ENCODE measurements at places on chromosomes 3 and 15. TPM values are rescaled to one million over a fixed set of nuclear protein-coding genes. Genes with fewer than 3 reads are reported as not detected.

KBTBD13 gene
- total RNA-seq, result not detected

B3GNT5 gene
- not detected for total RNA-seq

HYAL3 gene
- 8.6 TPM for total RNA-seq

MTHFS gene
- total RNA-seq, result 24.0 TPM

FBN1 gene
- 754 TPM for total RNA-seq

GABRR3 gene
- not detected for total RNA-seq

LIPH gene
- total RNA-seq, result 1.8 TPM

CMSS1 gene
- total RNA-seq, result 26.7 TPM

CD200 gene
- not detected for total RNA-seq

SIDT1 gene
- not detected for total RNA-seq

DCLK3 gene
- total RNA-seq, result not detected

MME gene
- total RNA-seq, result 35.4 TPM

GOLGA6L25 gene
- total RNA-seq, result not detected

GPR87 gene
- total RNA-seq, result not detected

HIGD2B gene
- not detected for total RNA-seq

C3orf20 gene
- not detected for total RNA-seq

ZNF385D gene
- total RNA-seq, result 4.0 TPM

UPK1B gene
- total RNA-seq, result not detected

ACTRT3 gene
- total RNA-seq, result 2.0 TPM

PTX3 gene
- 20.3 TPM for total RNA-seq

LEKR1 gene
- 0.52 TPM for total RNA-seq

LRTM1 gene
- total RNA-seq, result not detected

Measured in HFFc6 (cell line).